ENCODE measurements at places on chromosomes 11 and 22. TPM values are rescaled to one million over a fixed set of nuclear protein-coding genes. Genes with fewer than 3 reads are reported as not detected.

GRCh38 chr11:131841028-131841427 is 470.6 kb downstream of the NTM start:
- no peak for DNase-seq

MADD gene
- 15.2 TPM for total RNA-seq

MS4A6E gene
- not detected for total RNA-seq

- DNase-seq = no peak
Measured at GRCh38 chr22:29391546-29391945, 3.2 kb upstream of the AP1B1 start.

ZNRF3 gene
- 2.8 TPM for total RNA-seq

- no peak for DNase-seq
Measured at GRCh38 chr22:35587447-35587870, 29.7 kb downstream of the MB start.

DNA sequence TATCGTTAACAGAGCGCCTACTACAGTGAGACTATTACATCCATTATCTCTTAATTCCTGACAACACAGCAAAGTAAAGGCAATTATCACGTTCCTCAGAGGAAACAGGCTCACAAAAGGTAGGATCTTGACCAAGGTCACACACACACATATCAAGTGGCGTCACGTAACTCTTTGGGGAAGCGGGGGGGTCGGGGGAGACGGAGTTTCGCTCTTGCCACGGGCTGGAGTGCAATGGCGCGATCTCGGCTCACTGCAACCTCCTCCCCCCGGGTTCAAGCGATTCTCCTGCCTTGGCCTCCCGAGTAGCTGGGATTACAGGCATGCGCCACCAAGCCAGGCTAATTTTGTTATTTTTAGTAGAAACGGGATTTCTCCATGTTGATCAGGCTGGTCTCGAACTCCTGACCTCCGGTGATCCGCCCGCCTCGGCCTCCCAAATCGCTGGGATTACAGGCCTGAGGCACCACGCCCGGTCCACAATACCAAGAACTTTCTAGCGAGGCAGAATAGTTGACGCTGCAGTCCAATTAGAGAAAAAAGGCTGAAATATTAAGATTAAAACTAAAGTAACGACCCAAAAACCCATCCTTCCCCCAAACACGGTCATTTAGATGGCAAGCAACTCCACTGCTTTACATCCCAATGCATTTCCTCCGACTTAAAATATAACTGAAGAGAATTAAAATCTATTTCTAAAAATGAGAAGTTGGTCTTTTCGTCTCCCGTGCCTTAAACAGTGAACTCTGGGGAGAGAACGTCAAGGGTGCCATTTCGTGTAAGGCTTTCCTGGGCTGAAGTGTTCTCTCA is 1.2 kb downstream of the DDX17 start:
- no peak for DNase-seq

DNA sequence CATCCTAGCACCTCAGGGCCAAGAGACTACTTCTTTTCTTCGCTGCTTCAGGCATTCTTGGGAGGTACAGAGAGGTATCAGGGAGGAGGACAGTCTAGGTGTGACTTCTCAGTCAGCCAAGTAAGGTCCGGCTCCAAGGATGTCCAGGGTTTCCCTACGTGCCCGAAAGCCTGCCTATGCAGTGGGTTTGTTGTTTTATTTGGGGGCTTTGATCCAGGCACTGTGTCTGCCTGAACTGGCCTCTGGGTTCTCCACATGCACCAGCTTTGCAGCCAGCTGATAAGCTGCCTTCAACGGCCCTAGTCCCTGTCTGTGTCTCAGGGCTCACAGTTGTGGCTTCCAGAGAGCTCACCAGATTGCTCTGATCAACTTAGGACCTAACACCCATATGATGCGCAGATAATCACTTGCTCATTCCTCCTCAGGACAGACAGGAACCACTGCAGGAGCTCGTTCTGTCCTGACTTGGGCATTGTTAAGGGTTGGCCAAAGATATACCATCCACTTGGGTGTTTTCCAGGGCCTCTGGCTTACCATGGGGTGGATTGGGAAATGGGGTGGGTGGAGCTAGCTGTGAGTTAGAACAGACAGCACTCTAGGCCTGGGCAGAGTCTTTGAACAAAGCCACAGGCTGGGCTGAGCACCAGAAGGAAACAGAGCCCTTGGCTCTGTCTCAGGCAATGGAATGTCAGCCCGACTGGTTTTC is 45.5 kb upstream of the CRYBB3 start:
- no peak for DNase-seq

IL18 gene
- 6.0 TPM for total RNA-seq

- peak; percentile 24 for DNase-seq
Measured at GRCh38 chr11:83249972-83250593, 36.1 kb downstream of the CCDC90B start.

DNA sequence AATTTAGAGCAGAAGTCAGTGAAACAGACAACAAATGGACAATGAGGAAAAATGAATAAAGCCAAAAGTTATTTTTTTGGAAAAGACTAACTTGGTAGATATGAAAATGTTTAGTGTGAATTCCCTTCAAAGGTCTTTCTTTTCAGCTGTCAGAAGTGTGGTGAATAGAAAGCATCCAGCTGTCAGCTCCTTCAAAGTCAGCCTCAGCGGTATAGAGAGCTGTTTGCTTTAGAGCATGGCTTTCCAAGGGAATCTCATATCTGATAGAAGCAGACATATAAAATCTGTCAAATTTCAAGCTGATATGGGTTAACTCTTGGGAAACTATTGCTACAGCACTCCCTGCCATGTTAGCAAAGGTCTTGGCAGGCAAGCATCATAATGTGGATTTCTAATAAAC is 309.3 kb downstream of the CASP12 start:
- no peak for DNase-seq

GRCh38 chr11:61971248-61972111 is 4.0 kb upstream of the FTH1 start:
- DNase-seq = peak; percentile 95

TRIM48 gene
- not detected for total RNA-seq

VPREB1 gene
- not detected for total RNA-seq

TNNI2 gene
- total RNA-seq = not detected

GRCh38 chr11:124717786-124718651 is 21.7 kb upstream of the NRGN start:
- DNase-seq = no peak

APOL5 gene
- not detected for total RNA-seq

- peak; percentile 8 for DNase-seq
Measured at GRCh38 chr11:42770444-42771065, 541.2 kb upstream of the API5 start.

GRCh38 chr11:28922386-28922981 is 814.3 kb downstream of the METTL15 start:
- no peak for DNase-seq

RASD2 gene
- total RNA-seq = not detected

- DNase-seq = no peak
Measured at GRCh38 chr11:22730319-22730718, 63.9 kb downstream of the GAS2 start.

GRCh38 chr11:101030692-101031091 is 98.9 kb downstream of the PGR start:
- no peak for DNase-seq

DNA sequence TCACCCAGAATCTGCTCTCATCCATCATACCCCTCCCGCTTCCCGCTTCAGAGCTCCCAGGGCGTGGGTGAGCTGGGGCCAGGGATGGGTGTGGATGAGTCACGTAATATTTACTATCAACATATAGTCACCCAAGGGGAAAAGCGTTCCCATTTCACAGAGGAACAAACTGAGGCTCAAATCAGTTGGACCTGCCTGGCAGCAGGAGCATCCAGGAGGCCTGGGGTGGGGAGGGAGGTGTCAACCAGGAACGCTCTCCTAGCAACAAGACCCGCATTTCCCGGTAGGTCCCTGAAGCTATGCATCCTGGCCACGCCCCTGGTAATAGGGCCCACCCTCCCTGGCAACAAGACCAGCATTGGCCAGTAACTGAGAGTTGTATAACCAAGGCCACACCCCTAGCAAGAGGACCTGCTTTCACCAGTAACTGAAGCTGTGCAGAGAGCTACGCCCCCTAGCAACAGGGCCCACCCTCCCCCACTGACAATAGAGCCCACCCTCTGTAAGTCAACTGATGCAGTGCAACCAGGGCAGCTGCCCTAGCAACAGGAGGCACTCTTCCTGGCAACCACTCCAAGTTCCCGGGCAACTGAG is 32.7 kb upstream of the TXNRD2 start:
- DNase-seq = no peak
